Effector memory CD4-positive, alpha-beta T cell (primary cell): ENCODE measurements at places on chromosomes 11 and 22.

DNA sequence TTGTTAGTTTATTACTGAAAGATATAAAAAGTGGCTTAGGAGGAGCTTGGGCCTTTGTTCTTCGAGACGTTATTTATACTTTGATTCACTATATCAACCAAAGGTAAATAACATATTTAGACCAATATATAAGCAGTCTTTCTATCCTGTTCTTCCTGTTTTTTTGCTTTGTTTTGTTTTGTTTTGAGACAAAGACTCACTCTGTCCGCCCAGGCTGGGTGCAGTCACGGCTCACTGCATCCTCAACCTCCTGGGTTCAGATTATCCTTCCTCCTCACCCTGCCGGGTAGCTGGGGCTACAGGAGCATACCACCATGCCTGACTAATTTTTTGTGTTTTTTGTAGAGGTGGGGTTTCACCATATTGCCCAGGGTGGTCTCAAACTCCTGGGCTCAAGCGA, 66.8 kb downstream of the ATM start:
- no peak for DNase-seq

DNA sequence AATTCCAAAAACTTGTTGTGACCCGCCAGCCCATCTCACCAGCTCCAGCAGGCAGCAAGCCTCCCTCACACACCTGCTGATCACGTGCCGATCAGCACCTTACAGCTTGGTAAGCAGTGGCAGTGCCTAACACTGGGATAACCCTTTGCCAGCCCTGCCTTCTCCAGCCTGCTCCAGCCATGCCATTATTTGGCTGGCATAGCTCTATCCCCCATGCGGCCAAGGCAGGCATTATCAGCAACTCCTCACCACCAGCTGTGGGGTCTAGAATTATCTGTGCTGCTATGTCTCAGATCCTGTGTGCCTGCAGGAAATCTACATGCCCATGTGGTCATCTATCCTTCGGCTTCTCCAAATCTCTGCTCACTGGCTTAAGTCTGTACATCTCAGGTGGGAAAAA, 215.0 kb downstream of the ST3GAL4 start:
- DNase-seq: no peak

- no peak for DNase-seq
Measured at GRCh38 chr11:48093795-48094642, 113.7 kb downstream of the PTPRJ start.

DNA sequence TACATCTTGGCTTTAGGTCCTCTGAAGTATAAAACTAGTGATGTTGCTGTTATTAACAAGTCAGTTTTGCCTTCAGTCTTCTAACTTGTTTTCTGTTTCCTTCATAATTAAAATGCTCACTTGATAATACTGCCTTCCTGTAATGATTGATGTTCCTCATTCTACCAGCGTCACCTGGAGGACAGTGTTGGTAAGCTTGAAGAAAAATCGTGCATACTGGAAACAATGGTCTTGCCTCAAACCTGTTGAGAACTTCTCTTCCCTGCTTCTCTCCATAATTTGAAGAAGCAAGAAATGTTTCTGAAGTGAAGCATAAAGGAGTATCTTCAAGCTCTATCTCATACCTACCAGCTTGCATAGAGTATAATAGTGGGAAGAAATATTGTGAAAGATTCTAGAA, 3.0 kb downstream of the YWHAH start:
- no peak for DNase-seq

- DNase-seq: no peak
Measured at GRCh38 chr11:125916683-125917347, 12.5 kb downstream of the DDX25 start.

DNA sequence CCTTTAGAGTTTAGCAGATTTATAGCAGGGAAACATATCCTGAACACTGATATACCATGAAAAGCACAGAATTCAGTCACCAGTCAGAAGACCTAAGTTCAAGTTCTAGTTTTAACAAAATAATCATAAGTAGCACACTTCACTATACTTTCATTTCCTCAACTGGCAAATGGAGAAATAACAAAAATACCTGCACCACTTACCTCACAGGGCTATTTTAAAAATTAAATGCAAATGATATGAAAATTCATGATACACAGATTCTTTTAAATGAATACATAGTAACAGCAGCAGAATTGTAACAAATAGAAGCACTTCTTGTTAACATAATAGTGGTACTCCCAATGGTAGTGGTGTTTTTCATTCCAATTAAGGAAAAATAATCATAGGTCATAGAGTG, 139.0 kb downstream of the FCHSD2 start:
- no peak for DNase-seq

GRCh38 chr11:118649941-118650340, 29.5 kb downstream of the TREH start:
- no peak for DNase-seq

DNA sequence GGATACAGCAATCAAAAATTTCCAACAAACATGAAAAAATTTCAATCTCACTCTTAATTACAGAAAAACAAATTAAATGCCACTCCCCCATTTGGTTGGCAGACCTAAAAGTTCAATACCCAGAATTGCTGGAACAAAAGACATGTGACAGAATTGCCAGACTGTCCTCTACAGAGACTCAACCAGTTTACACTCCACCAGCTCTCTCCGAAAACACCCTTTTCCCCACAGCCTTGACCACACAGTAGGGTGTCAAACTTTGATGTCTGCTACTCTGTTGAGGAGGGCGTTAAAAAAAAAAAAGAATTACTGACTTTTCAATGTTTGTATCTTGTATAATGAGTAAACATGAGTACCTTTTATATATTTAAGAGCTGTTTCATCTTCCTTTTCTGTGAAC, 44.7 kb upstream of the YPEL1 start:
- DNase-seq: no peak

GRCh38 chr22:27719535-27720227, 81.9 kb downstream of the MN1 start:
- no peak for DNase-seq

GRCh38 chr11:19842505-19842904, 129.9 kb downstream of the NAV2 start:
- no peak for DNase-seq

DNA sequence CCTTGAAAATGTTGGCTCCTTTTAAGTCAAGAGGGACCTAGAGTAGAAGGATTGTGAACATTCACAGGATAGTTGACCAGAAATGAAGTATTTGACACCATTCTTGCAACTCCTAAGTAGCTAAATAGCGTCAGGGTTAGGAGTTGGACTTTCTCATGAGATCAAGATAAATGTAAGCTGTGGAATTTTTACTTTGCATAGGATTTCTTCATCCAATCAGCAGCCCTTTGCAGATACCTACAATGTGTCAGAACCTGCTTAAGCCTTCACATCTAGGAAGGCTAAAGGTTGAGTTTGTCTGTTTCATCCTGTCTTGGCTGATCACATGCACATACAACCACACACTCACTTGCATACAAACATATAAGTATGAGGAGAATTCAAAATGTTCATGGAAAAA, 32.3 kb downstream of the CD44 start:
- DNase-seq: no peak

DNA sequence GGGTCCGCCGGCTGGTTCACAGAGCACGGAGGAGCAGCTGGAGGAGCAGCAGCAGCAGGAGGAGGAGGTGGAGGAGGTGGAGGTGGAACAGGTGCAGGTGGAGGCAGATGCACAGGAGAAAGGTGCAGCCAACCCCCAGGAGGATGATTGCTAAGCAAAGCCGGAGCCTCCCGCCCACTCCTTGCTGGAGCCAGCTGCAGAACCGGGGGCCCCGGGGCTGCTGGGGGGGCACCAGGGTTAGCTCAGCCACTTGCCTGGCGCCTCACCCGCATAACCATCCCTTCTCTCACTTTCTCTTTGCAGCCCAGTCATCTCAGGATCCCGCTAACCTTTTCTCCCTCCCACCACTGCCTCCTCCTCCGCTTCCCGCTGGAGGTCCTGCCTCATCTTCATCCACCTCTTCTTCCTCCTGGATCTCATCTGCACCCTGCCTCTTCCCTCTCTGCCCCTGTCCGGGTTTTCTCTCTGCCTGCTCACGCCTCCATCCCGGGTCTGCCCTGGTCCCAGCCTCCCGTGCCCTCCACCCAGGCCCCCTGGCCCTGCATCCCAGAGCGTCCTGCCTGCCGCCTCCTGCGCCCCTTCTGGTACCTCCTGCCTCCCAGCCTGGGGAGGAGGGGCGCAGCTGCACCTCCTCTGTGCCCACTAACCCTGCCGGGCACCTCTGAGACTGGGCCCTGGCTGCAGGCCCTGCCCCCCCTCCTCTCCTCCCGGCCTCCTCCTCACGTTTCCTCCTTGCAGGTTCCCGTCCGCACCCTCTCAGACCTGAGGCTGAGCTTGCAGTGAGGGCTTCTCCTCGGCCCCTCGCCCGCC, 9.5 kb downstream of the KCTD17 start:
- no peak for DNase-seq

GRCh38 chr22:23682077-23682476, 8.7 kb upstream of the RGL4 start:
- DNase-seq: no peak

- DNase-seq: no peak
Measured at GRCh38 chr11:70912226-70912840, 340.0 kb downstream of the SHANK2 start.

DNA sequence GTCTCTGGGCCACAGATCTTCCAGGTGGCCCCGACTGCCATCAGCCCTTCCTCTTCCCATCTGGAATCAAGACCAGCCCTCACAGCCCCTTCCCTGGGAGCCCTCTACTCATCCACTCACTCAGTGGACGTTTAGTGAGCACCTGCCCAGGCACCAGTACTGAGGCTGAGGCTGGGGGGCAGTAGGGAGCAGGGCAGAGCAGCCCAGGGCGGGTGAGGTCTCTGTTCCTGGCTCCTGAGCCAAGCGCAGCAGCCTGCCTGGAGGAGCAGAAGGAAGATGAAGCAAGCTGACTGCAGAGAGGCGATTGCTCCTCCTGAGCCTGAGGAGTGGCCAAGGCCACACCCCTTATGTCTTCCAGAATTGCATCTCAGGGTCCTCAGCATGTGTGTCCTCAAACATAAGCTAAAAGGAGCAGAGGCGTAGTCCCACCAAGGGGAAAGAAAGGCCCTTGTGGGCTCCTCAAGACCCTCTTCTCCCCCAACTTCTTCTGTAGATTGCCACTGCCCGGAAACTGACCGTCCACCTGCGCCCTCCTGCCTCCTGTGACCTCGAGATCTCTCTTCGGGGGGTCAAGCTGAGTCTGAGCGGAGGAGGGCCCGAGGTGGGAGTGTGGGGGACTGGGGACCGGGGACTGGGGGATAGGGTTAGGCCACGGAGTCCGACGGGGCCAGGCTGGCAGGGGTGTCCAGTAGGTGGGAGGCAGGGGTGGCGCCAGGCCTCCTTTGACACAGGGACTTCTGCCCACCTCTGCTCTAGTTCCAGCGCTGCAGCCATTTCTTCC, 5.8 kb downstream of the MAPK8IP2 start:
- no peak for DNase-seq

GRCh38 chr22:46592390-46592872, 27.8 kb upstream of the GRAMD4 start:
- no peak for DNase-seq

DNA sequence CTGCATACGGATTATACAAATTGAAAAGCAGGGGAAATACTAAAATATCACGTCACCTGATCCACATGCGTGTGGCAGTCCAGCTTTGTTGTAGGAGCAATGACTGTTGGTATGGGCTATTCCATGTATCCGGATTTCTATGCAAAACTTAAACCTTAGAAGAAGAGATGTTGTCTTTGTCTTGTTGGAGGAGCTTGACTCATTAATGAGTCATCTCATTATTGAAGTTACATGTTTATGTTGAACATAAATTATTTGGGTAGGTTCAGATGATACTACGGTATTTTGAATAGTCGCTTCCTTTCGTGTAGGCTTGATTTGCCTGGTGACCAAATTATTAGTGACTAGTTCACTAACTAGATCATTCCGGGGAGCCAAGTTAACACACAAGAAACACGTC, 806 bp upstream of the SAAL1 start:
- no peak for DNase-seq

DNA sequence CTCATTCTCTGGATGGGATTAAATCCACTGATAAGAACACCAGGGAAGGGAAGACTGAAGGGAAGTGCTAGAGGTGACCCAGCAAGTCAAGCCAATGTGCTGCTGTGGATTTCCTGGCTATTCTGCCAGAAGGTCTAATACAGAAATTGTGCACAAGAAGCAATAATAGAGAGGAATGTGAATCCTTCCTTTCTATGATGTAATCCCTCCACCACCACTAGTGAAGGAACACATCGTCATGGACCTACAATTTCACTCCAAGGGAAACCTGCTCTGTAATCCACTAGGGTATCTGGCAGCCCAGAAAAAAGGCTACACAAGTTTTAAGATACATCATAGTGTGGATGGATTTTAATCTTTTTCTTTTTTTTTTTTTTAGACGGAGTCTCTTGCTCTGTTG, 17.4 kb downstream of the LARGE2 start:
- DNase-seq: no peak

GRCh38 chr11:22797047-22797446, 32.6 kb downstream of the SVIP start:
- no peak for DNase-seq
